Aorta (tissue), 5 donors: ENCODE measurements at places on chromosomes 12 and 14.

GRCh38 chr12:4663971-4664505 lies 15.1 kb downstream of the NDUFA9 start:
- peaks cover 26% of the 10 kb centered on the region for H3K36me3 ChIP-seq
- no peaks in the 10 kb centered on the region for H3K4me1 ChIP-seq
- DNase-seq: no peak
- H3K27ac ChIP-seq: no peak overlapping the region

- no peaks in the 10 kb centered on the region for H3K4me1 ChIP-seq
- no peaks in the 10 kb centered on the region for H3K27me3 ChIP-seq
- H3K27ac ChIP-seq: no peak overlapping the region
- no peak overlapping the region for H3K4me3 ChIP-seq
- no peak for DNase-seq
Measured at GRCh38 chr12:92570056-92570753, 132.6 kb upstream of the PLEKHG7 start.

- H3K27me3 ChIP-seq: no peaks in the 10 kb centered on the region
- peak; percentile 88 for DNase-seq
- H3K4me3 ChIP-seq: no peak overlapping the region
- H3K27ac ChIP-seq: no peak overlapping the region
Measured at GRCh38 chr12:51923506-51924365, 16.4 kb downstream of the ACVRL1 start.

GRCh38 chr14:37889087-37889486 lies 293.7 kb downstream of the TTC6 start:
- H3K27me3 ChIP-seq: no peaks in the 10 kb centered on the region
- no peak overlapping the region for H3K27ac ChIP-seq
- no peaks in the 10 kb centered on the region for H3K36me3 ChIP-seq

- no peak overlapping the region for H3K27ac ChIP-seq
- H3K27me3 ChIP-seq: no peaks in the 10 kb centered on the region
- H3K4me1 ChIP-seq: no peaks in the 10 kb centered on the region
- no peak for DNase-seq
- no peak overlapping the region for H3K4me3 ChIP-seq
Measured at GRCh38 chr12:58069268-58069963, 128.0 kb downstream of the ATP23 start.

- DNase-seq: peak; percentile 86
- no peaks in the 10 kb centered on the region for H3K27me3 ChIP-seq
- no peak overlapping the region for H3K4me3 ChIP-seq
- no peaks in the 10 kb centered on the region for H3K36me3 ChIP-seq
- H3K4me1 ChIP-seq: peaks cover 4% of the 10 kb centered on the region
Measured at GRCh38 chr14:68621400-68622365, 171.2 kb downstream of the ZFP36L1 start.

GRCh38 chr14:104751539-104752422 lies 1.2 kb upstream of the SIVA1 start:
- no peaks in the 10 kb centered on the region for H3K4me1 ChIP-seq
- H3K4me3 ChIP-seq: no peak overlapping the region
- peak overlapping the region; percentile 24 for H3K27ac ChIP-seq
- DNase-seq: peak; percentile 48
- H3K36me3 ChIP-seq: no peaks in the 10 kb centered on the region

DNA sequence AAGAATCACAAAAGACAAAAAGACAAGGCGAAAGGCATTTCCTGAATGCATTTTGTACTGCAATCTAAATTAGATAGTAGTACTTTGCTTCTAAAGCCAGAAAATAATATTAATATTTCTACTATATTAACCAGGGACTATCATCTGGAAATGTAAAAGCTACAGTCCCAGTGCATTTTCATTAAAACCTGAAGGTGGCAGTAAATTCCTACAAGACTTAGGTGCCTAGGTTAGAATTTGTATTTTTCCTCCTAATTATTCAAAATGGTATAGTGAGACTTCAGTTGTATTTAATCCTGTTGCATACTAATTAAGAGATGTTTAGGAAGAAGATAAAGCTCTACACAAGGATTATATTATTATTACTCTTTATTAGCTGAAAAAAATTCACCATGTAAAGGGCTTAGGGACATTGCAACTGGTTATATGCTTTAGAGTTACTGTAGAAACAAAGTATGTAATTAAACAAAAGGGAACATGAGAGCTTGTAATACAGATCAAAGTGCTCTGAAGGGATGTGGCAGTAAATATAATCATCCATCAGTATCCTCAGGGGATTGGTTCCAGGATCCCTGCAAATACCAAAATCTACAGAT lies 53.6 kb downstream of the BRMS1L start:
- H3K4me3 ChIP-seq: no peak overlapping the region
- no peak overlapping the region for H3K27ac ChIP-seq
- no peak for DNase-seq
- H3K36me3 ChIP-seq: no peaks in the 10 kb centered on the region
- no peaks in the 10 kb centered on the region for H3K4me1 ChIP-seq
- H3K27me3 ChIP-seq: no peaks in the 10 kb centered on the region

DNA sequence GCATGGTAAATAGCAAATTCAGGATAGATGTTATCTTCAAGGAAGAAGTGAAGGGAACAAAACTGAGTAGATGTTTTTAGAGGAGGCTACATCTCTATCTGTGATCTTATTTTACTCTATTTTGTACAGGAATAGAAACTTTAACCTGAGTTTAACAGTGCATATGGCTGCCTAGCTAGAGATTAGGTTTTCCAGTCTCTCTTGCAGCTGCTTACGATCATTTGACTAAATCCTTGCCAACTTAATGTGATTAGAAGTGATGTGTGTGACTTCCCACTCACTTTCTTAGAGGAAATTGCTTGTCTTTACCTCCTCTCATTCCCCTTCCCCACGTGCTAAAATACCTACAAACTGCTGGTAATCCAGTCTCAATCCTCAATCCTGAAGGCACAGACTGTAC lies 26.5 kb upstream of the SLC15A5 start:
- no peak overlapping the region for H3K4me3 ChIP-seq
- no peak overlapping the region for H3K27ac ChIP-seq
- H3K4me1 ChIP-seq: no peaks in the 10 kb centered on the region
- no peaks in the 10 kb centered on the region for H3K27me3 ChIP-seq
- DNase-seq: no peak

DNA sequence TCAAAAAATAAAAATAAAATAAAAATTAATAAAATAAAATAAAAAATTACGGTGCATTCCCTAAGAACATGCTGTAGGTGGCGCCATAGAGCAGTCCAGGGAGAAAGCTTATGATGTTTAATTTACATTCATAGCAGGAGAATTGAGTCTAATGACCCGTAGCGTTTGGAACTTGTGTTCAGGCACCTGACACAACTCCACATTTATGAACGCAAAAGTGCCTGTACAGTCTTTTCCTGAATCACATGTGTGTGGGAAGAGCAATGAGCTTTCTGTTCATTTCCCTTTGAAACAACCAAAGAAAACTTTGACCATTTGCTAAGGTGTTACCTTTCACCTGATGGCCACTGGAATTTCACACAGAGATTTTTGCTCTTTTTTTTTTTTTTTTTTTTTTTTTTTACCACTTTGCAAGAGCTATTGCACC lies 60.6 kb upstream of the KCNA1 start:
- no peak overlapping the region for H3K4me3 ChIP-seq
- DNase-seq: no peak
- H3K36me3 ChIP-seq: no peaks in the 10 kb centered on the region
- no peaks in the 10 kb centered on the region for H3K27me3 ChIP-seq
- no peaks in the 10 kb centered on the region for H3K4me1 ChIP-seq

GRCh38 chr12:6135071-6135470 lies 10.6 kb upstream of the VWF start:
- no peaks in the 10 kb centered on the region for H3K36me3 ChIP-seq
- H3K4me1 ChIP-seq: no peaks in the 10 kb centered on the region

DNA sequence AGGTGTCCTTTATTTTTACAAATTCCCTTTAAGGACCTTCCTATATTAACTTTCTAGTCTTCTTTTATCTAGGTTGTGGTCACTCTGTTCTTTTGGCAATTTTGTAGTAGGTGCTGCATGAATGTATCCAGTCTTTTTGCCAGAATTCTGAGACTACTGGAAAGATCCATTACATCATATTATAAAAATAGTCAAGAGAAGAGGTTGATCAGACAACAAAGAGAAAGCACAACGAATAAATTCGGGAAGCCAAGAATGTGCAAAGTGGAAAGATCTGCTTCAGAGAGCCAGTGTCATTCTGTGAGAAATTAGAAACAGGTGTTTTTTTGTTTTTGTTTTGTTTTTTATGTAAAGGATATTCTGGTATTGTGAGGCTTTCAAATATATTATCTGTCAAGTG lies 15.8 kb upstream of the SLC16A7 start:
- DNase-seq: no peak
- no peak overlapping the region for H3K4me3 ChIP-seq
- no peaks in the 10 kb centered on the region for H3K4me1 ChIP-seq
- no peaks in the 10 kb centered on the region for H3K27me3 ChIP-seq
- H3K27ac ChIP-seq: no peak overlapping the region

DNA sequence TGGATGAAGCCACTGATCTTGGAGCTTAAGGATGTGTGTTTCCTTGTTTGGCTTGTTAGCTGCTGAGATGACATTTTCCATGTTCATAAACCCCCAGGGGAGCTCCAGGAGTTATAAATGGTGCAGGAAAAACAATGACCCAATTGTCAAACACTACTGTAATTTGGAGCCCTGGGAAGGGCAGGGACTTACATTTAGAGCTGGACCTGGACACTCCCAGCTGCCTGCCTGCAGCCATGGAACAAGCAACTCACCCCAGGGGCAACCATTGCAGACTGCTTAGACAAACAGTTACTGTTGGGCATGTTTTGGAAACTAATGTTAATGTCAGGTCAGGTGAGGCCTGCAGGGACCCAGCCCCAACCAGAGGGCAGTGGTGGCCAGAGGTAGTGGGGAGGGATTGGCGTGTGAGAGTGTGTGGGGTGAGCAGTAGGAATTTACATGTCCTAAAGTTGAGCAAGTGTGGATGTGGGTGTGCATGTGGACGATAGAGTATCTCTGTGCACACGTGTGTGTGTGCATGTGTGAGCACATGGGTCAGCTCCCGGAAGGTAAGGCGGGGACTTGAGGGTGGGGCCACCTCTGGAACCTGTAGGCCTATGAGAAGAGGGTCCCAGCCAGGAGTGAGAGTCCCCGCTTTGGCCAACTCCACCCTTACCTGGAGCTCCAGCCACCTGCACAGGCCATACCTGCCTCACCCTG lies 86.4 kb upstream of the NOS1 start:
- no peak overlapping the region for H3K27ac ChIP-seq
- no peaks in the 10 kb centered on the region for H3K4me1 ChIP-seq
- no peak overlapping the region for H3K4me3 ChIP-seq
- no peak for DNase-seq
- H3K27me3 ChIP-seq: no peaks in the 10 kb centered on the region

DNA sequence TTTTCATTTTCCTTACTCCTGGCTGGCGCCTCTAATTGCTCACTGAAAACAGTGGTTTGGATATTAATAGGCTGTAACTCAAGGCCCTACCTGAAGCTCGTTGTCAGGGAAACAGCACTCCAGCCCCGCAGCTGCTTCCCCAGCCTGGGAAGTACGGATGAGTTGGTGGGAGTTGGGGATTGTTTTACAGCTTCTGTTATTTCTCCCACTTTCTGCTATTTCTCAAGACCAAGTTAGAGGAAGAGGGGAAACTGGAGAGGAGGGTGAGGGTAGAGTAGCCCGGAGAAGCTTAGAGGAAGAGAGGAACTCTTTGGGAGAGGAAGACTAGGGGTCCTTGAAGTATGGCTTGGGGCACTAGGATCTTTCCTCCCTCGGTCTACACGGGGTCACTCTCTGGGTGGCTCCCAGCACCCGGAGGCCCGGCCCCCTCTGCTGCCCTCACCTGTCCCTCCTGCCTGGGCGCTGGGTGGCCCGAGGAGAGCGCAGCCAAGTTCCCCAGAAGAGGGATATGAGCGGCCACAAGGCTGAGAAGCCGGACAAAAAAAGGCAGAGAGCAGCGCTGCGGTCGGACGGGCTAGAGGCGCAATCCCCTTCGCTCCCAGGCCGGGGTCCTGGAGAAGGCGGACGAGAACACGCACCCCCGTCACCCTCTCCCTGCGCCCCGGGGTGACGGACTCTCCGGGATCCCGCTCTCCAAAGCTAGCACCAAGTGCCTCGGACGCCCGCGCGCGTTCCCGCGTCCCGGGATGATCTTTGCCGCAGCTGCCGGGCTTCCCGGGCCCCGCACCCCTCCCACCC lies 671 bp downstream of the SPTB start:
- H3K36me3 ChIP-seq: no peaks in the 10 kb centered on the region
- DNase-seq: peak; percentile 46
- peak overlapping the region; percentile 94 for H3K4me3 ChIP-seq
- H3K4me1 ChIP-seq: no peaks in the 10 kb centered on the region
- no peak overlapping the region for H3K27ac ChIP-seq

DNA sequence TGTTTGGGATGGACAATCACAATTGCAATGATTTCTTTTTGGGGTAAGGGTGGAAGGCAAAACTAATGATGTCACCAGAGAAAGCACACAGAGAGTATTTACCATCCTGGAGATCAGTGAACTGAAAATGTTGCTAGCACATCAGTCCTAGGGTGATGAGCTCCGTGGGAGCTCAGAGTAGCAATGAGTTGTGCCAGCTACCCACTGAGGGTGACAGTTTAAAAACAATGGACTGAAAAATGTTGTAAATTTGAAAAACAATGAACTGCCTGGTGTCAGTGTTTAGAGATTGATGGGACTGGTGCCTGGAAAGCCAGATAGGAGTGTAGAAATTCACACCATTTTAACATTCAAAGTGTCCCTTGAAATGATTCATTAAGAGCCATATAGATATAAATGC lies 198.5 kb downstream of the ATP23 start:
- no peak overlapping the region for H3K27ac ChIP-seq
- DNase-seq: no peak
- H3K4me1 ChIP-seq: no peaks in the 10 kb centered on the region
- no peak overlapping the region for H3K4me3 ChIP-seq

DNA sequence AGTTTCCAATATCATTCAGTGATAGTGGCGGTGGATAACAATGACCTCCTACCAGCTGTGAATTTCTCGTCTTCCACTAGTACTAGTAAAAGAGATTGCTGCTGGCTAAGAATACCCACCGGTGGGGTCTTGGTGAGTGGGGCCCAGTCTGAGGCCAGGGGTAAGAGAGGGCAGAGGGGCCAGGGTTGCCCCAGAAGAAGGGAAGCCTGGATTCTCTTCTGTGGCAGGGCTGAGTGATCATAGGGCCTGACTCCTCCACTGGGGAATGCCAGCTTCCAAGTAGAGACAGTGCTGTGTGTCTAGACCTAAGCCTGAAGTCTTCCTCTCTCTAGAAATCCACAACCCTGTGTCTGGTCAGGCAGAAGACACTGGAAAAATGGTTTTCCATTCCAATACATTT lies 5.8 kb upstream of the TMEM63C start:
- H3K36me3 ChIP-seq: no peaks in the 10 kb centered on the region
- no peaks in the 10 kb centered on the region for H3K27me3 ChIP-seq
- H3K4me1 ChIP-seq: no peaks in the 10 kb centered on the region
